ENCODE measurements at places on chromosomes 11 and 22. TPM values are rescaled to one million over a fixed set of nuclear protein-coding genes. Genes with fewer than 3 reads are reported as not detected.

Gene NUP50
- total RNA-seq: 29.6 TPM

Gene LIF
- 37.6 TPM for total RNA-seq

Gene STK33
- 4.0 TPM for total RNA-seq

Gene MMP8
- not detected for total RNA-seq

Gene CXCR5
- 0.03 TPM for total RNA-seq

Gene SYT12
- total RNA-seq: 13.6 TPM

Gene ART5
- 0.31 TPM for total RNA-seq

Gene EXPH5
- total RNA-seq: 0.03 TPM

Gene IL17RA
- total RNA-seq: 4.6 TPM

Gene ZNF70
- 1.0 TPM for total RNA-seq

Gene OR8G5
- total RNA-seq: not detected

Gene LRRC74B
- not detected for total RNA-seq

Gene LMO2
- total RNA-seq: 0.31 TPM

Gene LINC01488
- not detected for total RNA-seq

Gene LTBP3
- 94.4 TPM for total RNA-seq

Gene HORMAD2
- not detected for total RNA-seq

Gene RASGRP2
- 0.82 TPM for total RNA-seq

Gene IGHMBP2
- total RNA-seq: 16.6 TPM

Gene GAB4
- not detected for total RNA-seq

Gene CCDC73
- total RNA-seq: not detected

Gene RAB39A
- 0.27 TPM for total RNA-seq

Gene TEX54
- not detected for total RNA-seq

Gene LRRC51
- total RNA-seq: 7.0 TPM

Gene LRRC10B
- total RNA-seq: 0.24 TPM

Gene HINFP
- total RNA-seq: 11.5 TPM

Gene APOL5
- total RNA-seq: not detected

Gene MUC2
- total RNA-seq: 0.93 TPM

Gene GAS2
- 0.41 TPM for total RNA-seq

Gene C1QTNF4
- not detected for total RNA-seq

Gene OR5B3
- total RNA-seq: not detected

Gene TNNI2
- total RNA-seq: not detected

Gene CHKB
- total RNA-seq: 18.5 TPM

Gene YPEL4
- 0.32 TPM for total RNA-seq

Gene UBQLNL
- not detected for total RNA-seq

Gene GGT5
- 2.5 TPM for total RNA-seq

Gene PLEKHA7
- 21.4 TPM for total RNA-seq

Gene YWHAH
- 141 TPM for total RNA-seq

Gene RCOR2
- 0.90 TPM for total RNA-seq

Gene MS4A6A
- total RNA-seq: not detected

Gene SGSM1
- total RNA-seq: 0.45 TPM

Gene DCDC1
- 0.18 TPM for total RNA-seq

Gene ABCC8
- total RNA-seq: 1.6 TPM

Gene PATE2
- not detected for total RNA-seq

Measured in A549 treated with RU486 at 1 μM for 4 hours (cell line).